Activated T-cell treated with anti-CD3 and anti-CD28 coated beads for 4 hours (primary cell): ENCODE measurements at places on chromosomes 6 and 20.

DNA sequence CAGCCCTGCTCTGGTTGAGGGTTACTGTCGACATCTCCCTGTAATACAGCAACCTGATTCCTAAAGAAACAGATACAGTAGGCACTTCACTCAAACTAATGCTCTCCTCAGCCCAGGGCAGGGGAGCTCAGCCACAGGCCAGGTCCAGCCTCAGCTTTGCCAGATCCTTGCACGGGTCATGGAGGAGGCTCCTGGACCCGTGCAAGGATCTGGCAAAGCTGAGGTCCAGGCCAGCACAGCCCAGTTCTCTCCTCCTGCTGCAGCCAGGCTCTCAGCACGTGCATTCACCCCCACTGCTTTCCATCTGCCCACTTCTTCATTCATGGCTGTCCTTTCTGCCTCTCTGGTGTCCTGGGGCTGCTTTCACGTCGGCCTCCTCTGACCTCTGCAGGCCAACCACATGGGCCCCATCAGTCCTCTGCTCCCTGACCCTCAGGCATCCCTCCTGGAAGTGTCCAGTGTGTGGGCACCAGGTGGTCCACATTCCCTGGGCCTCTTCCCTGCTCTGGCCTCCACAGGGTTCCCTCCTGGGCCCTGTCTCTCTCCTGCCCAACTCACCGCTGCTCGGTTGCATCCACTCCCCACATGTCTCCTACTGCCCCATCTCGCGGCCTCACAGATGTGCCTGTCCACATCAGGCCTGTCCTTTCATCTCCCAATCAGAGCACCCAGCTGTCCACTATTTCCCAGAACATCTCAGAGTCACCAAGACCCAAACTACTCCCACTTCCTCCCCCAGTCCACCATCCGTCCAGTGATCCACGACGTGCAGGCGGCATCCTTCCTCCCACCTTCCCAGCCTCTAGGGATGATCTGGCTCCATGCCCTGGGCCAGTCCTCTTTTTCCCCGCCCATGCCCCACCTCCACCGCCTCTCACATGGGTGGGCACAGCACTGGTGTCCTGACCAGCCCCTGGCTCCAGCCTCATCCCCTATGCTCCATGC is 11.8 kb upstream of the CD93 start:
- DNase-seq, result no peak

- no peak for DNase-seq
Measured at GRCh38 chr6:72855471-72855870, 233.6 kb downstream of the KCNQ5 start.

GRCh38 chr6:35392773-35393672 is 50.7 kb downstream of the PPARD start:
- DNase-seq, result no peak

DNA sequence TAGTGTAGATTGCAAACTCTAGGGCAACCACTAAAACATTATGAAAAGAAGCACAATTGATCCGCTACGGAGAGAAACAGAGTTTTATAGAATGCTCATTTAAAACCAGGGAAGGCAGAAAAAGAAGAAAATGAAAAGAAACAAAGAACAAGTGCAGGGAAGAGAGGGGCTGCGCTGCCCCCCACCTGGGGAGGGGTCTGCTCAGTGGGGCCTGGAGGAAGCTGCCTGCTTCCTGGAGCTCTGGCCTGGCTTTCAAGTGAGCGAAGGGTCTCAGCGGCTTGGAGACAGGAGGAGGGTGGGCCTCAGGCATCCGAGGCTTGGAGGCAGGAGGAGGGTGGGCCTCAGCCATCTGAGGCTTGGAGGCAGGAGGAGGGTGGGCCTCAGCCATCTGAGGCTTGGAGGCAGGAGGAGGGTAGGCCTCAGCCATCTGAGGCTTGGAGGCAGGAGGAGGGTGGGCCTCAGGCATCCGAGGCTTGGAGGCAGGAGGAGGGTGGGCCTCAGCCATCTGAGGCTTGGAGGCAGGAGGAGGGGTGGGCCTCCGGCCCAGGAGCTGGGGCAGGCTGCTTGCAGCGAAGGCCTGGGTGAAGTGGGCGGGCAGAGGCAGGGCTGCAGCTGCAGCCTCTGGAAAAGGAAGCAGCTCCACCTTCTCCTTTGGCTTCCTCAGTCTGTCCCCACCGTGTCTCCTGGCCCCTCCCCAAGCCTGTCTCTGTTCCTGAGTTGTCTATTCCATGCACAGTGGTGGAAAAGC is 406.3 kb downstream of the TAF4 start:
- DNase-seq, result no peak

DNA sequence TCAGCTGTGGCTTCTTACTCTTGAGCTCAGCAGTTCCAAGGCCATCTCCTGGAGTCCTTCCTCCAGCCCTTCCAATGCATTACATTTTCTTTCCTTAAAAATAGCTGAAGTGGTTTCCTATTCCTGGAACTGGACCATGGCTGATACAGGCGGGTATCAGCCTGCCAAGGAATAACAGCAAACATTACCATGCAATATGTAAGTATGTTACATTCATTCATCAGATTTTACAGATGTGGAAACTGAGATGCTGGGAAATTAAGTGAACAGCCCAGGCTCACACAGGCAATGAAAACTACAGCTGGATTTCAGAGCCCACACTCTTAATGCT is 100.4 kb downstream of the NRN1 start:
- DNase-seq, result no peak

DNA sequence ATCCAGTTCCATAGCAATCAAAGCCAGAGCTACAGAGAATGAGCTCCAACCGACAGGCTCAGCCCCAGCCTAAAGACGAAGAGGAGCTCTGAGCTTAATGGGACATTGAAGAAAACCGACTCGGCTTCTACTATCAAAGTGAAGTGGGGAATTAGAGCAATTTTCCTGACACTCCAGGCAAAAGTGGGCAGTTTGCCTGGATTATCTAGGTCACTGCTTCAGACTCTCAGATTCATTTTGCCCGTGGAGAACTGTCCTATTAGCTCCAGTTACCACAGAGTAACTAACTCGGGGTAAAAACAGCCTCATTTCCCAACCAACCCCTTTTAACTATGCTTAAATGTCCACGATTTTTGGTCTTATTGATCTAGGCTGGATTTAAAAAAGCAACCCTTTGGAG is 592.1 kb upstream of the NRSN1 start:
- no peak for DNase-seq

GRCh38 chr20:24694157-24694726 is 224.8 kb downstream of the SYNDIG1 start:
- DNase-seq, result no peak
